NCI-H187 (cell line): ENCODE measurements at places on chromosomes 12 and 14.

GRCh38 chr12:87467936-87468335, 561.3 kb downstream of the C12orf50 start:
- no peak for DNase-seq

- no peak for DNase-seq
Observed at GRCh38 chr14:32707742-32708500, 230.8 kb upstream of the NPAS3 start.

DNA sequence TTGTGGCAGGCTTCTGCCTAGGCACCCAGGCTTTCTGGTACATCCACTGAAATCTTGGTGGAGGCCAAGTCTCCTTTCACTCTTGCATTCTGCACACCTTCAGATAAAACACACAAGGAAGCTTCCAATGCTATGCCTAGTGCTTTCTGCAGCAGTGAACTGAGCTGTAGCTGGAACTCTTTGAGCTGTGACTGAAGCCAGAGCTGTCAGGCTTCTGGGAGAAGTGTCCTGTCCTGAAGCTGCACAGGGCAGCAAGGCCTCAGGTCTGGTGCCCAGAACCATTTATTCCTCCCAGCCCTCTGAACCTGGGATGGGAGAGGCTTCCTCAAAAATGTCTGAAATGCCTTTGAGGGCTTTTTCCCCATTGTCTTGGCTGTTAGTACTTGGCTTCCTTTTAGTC, 941.7 kb downstream of the LRFN5 start:
- DNase-seq = no peak

DNA sequence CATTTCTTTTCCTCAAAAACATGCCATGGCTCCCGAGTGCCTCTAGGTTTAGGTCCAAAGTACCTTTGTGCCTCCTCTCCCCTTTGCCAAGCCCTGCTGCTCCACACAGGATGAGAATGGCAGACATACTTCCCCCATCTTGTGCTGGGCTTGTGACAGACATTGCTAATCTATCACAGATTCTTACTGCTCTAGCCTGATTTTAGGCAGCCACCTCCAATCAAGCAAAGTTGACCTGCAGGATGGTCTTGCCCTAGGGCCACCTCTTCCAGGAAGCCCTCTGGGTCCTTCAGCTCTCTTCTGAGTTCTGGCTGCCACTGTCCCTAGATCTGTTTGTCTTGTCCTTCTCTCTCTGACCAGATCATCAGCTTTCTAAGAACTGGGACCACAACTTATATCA, 20.5 kb downstream of the FOXN4 start:
- DNase-seq = no peak

GRCh38 chr12:14714437-14714836, 18.0 kb upstream of the GUCY2C start:
- peak; percentile 80 for DNase-seq

DNA sequence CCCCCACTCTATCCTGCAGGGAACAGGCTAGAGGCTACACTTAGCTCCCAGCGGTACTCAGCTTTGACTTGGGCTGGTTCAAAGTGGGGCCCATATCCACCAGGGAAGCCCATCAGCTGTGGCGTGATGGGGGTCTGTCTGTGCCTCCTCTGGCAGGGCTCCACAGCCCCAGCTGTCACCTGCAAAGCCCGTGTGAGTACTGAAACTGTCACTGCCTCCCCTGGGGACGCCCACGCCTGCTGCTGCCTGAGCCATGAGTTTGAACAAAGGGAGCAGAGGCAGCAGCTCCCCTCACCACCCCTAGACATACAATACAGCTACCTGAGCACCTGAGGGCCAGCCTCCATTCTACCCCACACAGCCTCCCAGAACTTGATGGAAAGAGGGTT, 5.0 kb downstream of the REM2 start:
- DNase-seq = no peak

- DNase-seq = no peak
Observed at GRCh38 chr12:63170321-63170720, 19.3 kb upstream of the AVPR1A start.

DNA sequence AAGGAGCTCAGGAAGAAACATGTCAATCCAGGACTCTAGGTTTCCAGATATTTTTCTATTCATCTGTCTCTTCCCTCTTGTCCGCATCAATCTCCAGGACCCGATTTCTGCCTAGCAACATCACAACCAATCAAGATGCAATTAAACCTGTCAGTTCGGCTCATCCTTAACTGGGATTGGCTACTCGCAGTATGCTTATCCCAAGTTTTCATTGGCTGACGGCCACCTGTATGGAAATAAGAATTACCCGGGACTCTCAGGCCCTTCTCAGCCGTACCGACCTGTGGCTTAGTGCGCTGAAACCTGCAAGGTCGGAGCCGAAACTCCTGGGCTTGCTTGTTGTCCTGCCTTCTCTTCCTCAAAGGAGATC, 20.4 kb upstream of the ATP5MC2 start:
- DNase-seq = peak; percentile 92

GRCh38 chr14:95222870-95223398, 65.6 kb upstream of the DICER1 start:
- no peak for DNase-seq

DNA sequence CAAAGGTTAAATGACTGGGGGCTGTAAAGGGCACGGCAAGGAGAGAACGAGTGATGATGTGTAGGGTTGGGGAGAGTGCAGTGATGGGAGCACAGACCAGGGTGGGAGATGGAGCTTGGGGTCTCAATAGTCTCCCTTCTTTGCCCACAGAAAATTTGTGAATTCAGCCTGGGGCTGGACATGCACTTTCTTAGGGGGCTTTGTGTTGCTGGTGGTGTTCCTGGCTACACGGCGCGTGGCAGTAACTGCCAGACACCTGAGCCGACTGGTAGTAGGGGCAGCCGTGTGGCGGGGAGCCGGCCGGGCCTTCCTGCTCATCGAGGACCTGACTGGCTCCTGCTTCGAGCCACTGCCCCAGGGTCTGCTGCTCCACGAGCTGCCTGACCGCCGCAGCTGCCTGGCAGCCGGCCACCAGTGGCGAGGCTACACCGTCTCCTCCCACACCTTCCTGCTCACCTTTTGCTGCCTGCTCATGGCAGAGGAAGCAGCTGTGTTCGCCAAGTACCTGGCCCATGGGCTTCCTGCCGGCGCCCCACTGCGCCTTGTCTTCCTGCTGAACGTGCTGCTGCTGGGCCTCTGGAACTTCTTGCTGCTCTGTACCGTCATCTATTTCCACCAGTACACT, 1.7 kb downstream of the FITM1 start:
- DNase-seq = no peak

GRCh38 chr12:93127582-93128331, 198.7 kb upstream of the EEA1 start:
- no peak for DNase-seq

DNA sequence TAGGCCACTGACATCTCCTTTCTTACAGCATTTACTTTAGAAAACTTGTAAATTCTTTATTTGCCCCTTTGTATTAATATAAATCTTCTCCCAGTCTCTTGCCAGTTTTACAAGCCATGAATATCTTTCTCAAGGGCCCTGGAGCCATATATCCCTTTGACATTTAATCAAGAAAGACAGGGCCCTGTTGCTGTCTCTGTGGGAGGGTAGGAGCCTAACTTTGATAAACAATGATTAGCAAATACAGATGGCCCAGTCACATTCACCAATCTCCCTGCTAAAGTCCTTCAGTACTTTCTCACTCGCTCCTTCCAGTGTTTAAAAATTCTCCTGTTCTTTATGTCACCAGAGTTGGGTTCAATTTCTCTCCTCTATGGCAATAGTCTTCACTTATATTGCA, 479.8 kb upstream of the USP15 start:
- DNase-seq = no peak

DNA sequence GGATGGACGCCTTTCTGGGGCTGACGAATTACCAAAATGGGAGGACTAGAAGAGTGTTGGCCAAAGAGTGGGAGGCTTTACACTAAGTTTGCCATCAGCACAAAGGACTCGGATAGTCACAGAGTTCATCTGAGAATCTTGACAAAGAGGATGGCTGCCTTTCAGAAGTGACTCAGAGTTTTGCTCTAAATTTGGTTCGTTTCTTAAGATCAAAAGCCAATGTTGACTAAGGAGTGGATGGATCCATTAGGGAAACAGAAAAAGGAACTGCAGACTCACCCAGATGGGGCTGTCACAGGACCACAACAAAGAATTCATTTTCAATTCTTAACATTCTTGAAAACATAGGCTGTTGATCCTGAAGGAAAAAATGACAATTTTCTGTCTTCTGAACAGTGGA, 81.3 kb upstream of the DUSP6 start:
- no peak for DNase-seq
